ENCODE measurements at places on chromosomes 11 and 22. TPM values are rescaled to one million over a fixed set of nuclear protein-coding genes. Genes with fewer than 3 reads are reported as not detected.

- H3K36me3 ChIP-seq = no peaks in the 10 kb centered on the region
- H3K4me1 ChIP-seq = no peaks in the 10 kb centered on the region
- no peak overlapping the region for H3K4me3 ChIP-seq
Measured at GRCh38 chr11:40387240-40387980, 1072.0 kb downstream of the LRRC4C start.

The LPXN gene
- total RNA-seq = 6.2 TPM

The SYT12 gene
- not detected for total RNA-seq

GRCh38 chr22:22694106-22694505 is 49.7 kb downstream of the GGTLC2 start:
- peaks cover 9% of the 10 kb centered on the region for H3K4me1 ChIP-seq
- H3K36me3 ChIP-seq = no peaks in the 10 kb centered on the region
- H3K27ac ChIP-seq = no peak overlapping the region
- DNase-seq = no peak

The GAS2 gene
- 0.37 TPM for total RNA-seq

The APOA4 gene
- total RNA-seq = not detected

Data from endothelial cell of umbilical vein (primary cell).